Brain microvascular endothelial cell (primary cell): ENCODE measurements at places on chromosomes 7 and 10.

- DNase-seq: peak; percentile 9
Observed at GRCh38 chr10:21401196-21401595, 124.3 kb downstream of the SKIDA1 start.

DNA sequence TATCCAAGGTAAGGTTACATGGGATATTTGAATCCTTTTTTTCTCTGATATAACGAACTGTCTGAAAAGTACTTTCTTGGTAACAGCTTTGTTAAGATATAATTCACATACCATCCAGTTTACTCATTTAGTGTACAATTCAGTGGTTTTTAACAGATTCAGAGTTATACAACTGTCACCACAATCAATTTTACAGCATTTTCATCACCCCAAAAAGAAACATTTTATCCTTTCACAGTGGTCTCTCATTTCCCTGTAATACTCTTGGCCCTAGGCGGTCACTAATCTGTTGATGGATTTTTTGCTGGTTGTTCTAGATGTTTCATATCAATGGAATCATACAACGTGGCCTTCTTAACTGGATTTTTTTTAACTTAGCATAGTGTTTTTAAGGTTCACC lies 91.6 kb downstream of the GLCCI1 start:
- no peak for DNase-seq

- no peak for DNase-seq
Observed at GRCh38 chr7:140230516-140230860, 53.7 kb upstream of the KDM7A start.

DNA sequence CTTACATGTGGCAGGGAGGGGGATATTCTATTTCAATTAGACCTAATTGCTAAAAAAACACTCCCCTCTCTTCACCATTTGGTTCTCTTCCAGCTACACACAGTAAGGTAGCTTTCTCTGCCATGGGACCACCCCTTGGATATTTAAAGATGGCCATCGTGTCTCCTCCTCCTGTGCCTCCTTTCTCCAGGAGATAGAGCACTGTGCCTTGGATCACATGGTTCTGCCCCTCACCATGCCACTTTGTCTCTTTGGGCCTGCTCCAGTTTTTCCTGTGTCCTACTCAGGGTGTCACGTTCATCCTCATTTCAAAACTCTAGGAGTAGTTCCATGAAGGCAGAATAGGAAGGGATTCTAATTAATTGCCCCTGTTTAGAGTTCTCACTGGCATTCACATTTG lies 1060.2 kb downstream of the KCNMA1 start:
- no peak for DNase-seq

DNA sequence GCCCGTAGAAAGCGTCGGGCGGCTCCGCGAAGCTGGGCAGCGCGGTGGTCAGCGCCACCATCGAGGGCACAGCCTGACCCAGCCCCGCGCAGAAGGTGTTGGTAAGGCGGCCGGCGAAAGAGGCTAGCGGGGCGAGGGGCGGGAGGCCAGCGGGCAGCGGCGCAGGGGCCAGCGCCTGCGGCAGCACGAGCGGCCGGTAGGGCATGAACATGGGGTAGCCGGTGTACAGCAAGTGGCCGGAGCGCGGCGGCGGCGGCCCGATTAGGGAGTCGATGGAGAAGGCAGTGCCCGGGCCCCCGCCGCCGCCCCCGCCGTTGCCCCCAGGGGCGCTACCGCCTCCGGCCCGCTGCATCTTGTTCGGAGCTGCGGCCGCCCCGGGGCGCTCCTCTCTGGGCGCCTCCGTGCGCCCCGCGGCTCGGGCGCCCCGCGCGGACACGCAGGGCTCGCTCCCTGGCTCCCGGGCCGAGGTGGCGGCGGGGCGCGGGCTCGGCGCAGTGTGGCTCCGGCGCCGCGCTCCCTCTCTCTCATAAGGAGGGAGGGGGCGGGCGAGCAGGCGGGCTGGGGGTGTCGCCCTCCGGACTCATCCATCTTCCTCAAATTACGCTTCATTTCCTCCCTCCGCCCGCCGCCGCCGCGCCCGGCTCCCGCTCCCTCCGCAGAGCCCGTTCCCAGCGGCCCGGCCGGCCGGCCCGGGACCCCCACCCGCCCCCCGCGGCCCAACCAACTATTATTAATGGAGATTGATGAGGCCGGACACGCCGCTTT lies at the start of gene GBX1:
TSS of gene GBX1 (minus strand) at position 498 of the 765 bp plus-strand sequence. CDS start at position 352, 146 bp downstream.
- DNase-seq: no peak

- no peak for DNase-seq
Observed at GRCh38 chr10:33676606-33677339, 342.3 kb upstream of the NRP1 start.

GRCh38 chr7:29194206-29194593 lies 375 bp upstream of the CHN2 start:
- no peak for DNase-seq

GRCh38 chr7:14748461-14748860 lies 154.1 kb downstream of the DGKB start:
- peak; percentile 81 for DNase-seq

DNA sequence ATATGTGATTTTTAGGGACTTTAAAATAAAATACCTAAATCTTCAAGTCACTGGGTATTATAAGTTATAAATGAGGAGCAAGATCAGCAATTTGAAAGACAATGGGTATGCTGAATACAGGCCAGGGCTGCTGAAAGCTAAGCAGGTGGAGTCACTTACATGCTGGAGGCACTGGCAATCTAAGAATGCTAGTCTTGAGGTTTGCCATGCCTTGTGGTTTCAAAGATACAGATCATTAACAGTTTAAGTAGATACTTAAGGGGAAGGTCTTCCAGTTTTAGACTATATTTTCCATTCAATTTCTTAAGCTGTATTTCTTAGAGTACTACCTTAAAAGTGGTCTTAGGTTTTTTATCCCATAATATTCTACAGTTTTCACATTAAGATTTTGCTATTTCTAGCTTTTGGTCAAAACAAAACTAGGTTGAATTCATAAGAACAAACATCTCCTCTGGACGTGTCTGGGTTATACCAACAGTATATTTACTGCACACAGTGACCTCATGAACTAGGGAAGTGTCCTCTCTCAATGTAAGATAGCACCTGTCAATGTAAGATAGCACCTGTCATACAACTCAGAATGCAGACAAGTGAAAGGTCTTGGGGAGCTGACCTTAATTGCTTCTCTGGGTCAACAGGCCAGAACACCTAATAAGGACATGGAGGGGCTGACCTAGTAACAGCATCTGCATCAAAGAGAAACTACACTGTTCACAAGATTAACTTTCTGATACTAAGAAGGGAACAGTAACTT lies 2.0 kb downstream of the SRI start:
- no peak for DNase-seq

GRCh38 chr7:12638851-12639456 lies 48.5 kb upstream of the ARL4A start:
- DNase-seq: no peak

DNA sequence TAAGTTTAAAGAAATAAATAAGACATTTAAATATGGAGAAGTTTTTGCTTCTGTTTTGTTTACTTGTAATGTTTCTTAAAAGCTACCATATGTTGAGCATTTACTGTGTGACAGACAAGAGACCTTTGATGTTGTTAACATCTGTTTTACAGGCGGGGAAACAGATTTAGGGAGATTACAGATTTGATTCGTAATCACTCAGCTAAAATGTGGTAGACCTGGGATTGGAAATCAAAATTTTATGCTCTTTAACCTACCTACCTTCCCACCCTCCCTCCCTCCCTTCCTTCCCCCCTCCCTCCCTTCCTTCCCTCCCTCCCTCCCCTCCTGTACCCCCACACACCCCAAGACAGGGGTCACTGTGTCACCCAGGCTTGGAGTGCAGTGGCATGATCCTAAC lies 11.7 kb downstream of the LCOR start:
- no peak for DNase-seq

DNA sequence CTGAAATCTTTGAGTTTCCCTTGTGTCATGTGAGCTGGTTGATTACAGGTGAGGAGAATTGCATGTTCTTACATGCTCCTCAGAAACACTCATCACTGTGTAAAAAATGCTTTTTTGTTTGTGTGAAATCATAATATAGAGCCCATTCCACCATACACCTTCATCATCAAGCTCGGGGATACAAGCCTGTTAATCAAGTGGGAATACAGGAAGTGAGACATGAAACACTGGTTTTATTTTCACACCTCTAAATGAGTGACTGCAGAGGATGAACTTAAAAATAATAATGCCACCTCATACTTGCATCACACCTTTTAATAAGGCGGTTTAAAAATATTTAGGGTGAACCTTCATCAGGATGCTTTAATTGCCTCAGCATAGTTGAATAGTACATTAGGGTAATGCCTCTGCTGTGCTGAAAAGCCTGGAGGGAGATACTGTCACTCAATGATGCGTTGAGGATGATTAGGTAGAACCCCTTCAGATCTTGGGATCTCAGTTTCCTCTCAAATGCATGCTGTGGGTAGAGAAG lies 164.6 kb downstream of the AUTS2 start:
- no peak for DNase-seq

GRCh38 chr7:159062569-159062968 lies 82.1 kb downstream of the VIPR2 start:
- DNase-seq: no peak

DNA sequence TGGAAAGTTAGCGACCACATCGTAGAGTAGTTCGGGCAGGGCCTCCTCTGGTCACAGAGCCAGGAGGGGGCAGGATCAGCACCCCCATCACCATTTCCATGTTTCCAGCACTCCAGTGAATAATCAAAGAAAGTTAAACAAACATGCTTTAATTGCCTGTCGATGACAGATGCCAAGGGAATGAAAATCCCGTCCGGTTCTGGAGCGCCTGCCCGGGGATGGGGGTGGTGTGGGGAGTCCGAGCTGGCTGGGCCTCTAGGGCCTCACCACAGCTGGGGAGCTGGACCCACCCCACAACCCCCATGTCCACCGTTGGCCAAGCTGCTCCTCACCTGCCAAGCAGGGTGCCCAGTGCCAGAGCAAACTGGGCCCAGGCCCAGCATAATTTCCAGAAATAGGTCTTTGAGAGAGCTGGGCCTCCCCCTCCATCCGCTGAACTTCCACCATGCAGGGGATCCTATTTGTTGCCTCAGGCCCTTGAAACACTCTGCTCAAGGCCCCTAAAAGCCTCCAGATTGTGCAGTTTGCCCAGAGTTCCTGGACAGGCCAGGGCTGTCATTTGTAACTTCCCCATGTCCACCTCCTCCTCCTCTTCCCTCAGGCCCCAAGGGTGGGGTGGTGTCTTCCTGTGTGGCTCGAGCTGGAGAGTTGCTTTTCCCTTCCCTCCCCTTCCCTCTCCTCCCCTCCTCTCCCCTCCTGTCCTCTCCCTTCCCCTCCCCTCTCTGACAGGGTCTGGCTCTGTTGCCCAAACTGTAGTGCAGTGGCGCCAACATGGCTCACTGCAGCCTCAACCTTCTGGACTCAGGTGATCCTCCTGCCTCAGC lies 101.0 kb downstream of the MYL10 start:
- DNase-seq: no peak

GRCh38 chr7:47627580-47628283 lies 45.8 kb upstream of the TNS3 start:
- DNase-seq: no peak

GRCh38 chr10:113609704-113610108 lies 54.1 kb downstream of the NRAP start:
- no peak for DNase-seq

- DNase-seq: peak; percentile 98
Observed at GRCh38 chr7:138186951-138187351, 110.7 kb downstream of the AKR1D1 start.

- no peak for DNase-seq
Observed at GRCh38 chr7:2864204-2864985, 20.3 kb upstream of the GNA12 start.

GRCh38 chr10:25056726-25057125 lies 40.3 kb downstream of the THNSL1 start:
- no peak for DNase-seq

GRCh38 chr10:78455236-78455635 lies 421.6 kb downstream of the RPS24 start:
- DNase-seq: no peak

DNA sequence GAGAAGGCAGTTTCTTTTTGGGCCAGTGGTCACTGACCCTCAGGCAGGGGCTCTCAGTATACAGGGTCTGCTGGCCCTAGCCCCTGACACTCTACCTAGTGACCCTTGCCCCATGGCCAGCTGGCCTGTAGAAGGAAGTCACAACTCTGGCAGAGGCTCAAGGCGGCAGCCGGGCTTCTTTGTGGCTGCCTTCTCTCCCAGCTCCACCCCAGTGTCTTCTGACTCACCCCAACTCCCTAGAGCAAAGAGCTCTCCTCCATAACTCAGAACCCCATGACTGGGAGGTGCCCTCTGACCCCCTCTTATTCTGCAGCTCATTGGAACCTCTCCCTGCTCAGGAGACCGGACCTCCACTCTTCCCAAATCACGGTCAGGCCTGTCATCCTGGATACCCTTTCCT lies 358.2 kb downstream of the FGFR2 start:
- no peak for DNase-seq

GRCh38 chr10:125593644-125594043 lies 89.3 kb downstream of the TEX36 start:
- no peak for DNase-seq

DNA sequence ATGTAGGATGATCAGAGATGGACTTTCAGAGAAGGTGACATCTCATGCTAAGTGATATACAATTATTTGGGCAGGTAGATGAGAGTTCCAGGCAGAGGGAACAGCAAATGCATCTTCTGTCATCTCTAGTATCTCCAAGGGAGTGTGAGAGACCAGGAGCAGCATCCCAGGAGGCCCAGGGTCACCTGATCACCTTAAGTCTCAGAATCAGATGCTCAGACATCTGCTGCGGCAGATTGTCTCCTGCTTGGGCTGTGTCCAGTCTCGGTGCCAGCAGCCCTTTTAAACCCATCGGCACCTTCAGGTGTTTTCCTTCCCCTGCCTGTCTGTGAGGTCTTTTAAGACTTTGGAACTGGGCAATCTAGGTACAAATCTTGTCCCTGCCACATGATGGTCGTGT lies 690.6 kb downstream of the LRMDA start:
- DNase-seq: no peak

GRCh38 chr7:43554423-43554822 lies 28.5 kb upstream of the STK17A start:
- no peak for DNase-seq

DNA sequence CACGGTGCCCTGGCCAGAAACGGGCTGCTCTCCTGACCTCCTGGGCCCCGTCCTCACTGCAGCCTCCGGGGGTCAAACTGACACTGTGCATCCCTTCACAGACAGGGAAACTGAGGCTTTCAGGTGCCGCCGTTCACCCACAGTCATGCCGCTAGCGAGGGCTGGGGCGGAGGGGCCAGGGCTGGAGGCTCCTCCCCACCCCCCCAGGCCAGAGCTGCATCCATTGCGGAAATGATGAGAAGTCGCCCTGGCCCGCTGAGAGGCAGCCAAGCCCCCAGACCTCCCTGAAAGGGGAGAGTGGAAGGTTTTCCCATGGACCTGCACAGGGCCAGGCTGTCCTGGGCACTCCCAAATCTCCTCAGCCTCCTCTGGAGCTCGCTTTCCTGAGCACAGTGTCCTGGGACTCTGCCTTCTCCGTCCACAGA lies 16.5 kb upstream of the INPP5A start:
- no peak for DNase-seq

GRCh38 chr7:28530803-28531175 lies 118.5 kb downstream of the CREB5 start:
- DNase-seq: no peak

GRCh38 chr10:86712317-86712707 lies 44.0 kb downstream of the LDB3 start:
- no peak for DNase-seq

- no peak for DNase-seq
Observed at GRCh38 chr7:150398965-150399320, 19.8 kb downstream of the ZNF775 start.
